MCF 10A (cell line): ENCODE measurements at places on chromosomes 7 and 10. TPM values are rescaled to one million over a fixed set of nuclear protein-coding genes. Genes with fewer than 3 reads are reported as not detected.

GRCh38 chr10:123068087-123068853 lies 59.5 kb downstream of the ACADSB start:
- DNase-seq: no peak

The RFC2 gene
- 16.3 and 35.0 TPM in 2 replicates for total RNA-seq

The TAS2R39 gene
- total RNA-seq: not detected in 2 replicates

GRCh38 chr7:74405191-74405898 lies 48.4 kb upstream of the GTF2IRD1 start:
- DNase-seq: no peak

GRCh38 chr10:6787718-6788117 lies 207.6 kb upstream of the PRKCQ start:
- no peak for DNase-seq

The UCMA gene
- total RNA-seq: not detected in 2 replicates

DNA sequence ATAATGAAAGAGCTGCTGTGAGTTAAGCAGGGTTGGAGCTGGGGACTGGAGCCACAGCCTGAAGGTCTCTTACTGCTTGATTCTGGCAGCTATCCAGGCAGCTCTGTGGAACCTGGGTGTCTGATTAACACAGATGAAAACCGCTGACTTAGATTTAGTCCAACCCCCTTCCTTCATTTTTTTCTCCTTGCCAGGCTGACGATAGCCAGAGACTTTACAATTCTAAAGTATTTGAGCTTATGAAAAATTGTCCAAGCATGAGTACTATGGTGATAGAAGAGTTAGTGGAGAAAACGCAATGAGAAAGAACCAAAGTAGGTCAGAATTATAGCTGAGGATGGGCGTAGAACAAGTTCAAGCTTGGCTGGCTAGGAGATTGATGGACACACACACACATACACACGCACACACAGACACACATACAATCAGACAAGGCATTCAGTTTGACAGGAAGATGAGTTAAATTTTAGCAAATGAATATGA lies 13.5 kb upstream of the GPR85 start:
- peak; percentile 32 for DNase-seq

GRCh38 chr7:69177941-69178494 lies 420.3 kb upstream of the AUTS2 start:
- DNase-seq: no peak

DNA sequence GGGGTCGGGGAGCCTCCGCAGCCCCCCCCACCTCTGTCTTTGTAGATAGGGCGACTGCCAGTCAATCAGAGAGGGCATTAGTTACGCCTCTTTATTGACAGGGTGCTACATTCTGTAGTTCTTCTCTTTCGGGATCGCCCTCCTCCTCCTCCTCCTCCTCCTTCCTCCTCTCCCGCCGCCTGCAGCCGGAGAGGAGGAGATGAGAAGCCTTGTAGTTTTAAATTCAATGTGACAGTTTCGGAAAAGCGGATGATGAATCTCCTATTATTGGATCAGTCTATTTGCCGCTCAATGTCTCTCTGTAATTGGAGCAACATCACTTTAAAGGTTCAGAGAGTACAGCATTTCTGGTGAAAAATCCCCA lies 587 bp upstream of the UNCX start:
- no peak for DNase-seq
